ENCODE measurements at places on chromosomes 7 and 10.

GRCh38 chr7:37674531-37674930 lies 9.0 kb upstream of the GPR141 start:
- DNase-seq, result no peak

GRCh38 chr7:129771201-129771927 lies 159.8 kb downstream of the NRF1 start:
- DNase-seq, result no peak

DNA sequence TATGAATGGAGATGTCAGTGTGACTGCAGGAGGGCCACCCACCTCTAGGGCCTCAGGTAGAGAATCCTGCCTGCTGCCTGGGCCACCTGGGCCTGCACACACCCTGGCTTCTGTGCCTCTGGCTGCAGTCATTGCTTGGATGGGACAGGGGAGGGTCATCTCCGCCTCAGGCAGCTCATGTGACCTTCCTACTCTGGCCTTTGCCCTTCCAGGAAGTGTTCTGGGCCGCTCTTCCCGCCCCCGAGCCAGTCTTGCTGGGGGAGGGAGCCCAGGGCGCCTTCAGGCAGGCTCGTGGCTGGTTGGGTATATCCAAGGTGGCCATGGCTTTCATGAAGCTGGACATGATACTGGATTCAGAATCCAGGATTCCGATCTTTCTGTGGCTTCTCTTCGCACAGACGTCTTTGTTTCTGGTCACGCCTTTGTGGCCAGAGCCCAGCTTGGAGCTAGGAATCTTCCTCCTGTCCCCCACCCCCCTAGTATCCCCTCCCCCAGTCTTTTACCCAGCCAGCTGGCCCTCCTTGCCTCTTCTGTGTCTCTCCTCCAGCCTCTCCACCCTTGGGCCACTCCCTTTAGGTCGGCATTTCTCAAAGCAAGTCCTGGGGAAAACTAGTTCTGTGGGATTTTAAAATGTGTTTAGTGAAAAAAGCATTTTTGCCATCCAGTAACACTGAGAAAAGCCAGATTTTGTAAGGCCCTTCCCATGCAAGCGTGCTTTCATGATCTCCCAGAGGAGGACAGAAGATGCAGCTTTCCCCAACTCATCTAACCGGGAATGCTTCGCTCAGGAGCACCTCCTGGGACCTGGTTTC lies 119.6 kb downstream of the ZMIZ1 start:
- no peak for DNase-seq

DNA sequence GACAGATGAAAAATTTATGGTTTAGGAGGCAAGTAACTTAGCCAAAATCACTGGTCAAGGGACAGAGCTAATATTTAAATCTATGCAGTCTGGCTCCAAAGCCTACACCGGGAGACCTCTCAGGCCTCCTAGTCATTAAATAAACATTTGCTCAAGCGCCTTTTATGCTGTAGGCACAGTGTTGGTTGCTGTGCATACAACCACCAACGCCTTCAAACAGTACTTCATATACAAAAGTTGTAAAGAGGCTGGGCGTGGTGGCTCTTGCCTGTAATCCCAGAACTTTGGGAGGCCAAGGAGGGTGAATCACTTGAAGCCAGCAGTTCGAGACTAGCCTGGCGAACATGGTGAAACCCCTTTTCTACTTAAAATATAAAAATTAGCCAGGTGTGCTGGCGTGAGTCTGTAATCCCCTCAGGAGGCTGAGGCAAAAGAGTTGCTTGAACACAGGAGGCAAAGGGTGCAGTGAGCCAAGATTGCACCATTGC lies 159.8 kb downstream of the MAGI2 start:
- DNase-seq, result no peak

DNA sequence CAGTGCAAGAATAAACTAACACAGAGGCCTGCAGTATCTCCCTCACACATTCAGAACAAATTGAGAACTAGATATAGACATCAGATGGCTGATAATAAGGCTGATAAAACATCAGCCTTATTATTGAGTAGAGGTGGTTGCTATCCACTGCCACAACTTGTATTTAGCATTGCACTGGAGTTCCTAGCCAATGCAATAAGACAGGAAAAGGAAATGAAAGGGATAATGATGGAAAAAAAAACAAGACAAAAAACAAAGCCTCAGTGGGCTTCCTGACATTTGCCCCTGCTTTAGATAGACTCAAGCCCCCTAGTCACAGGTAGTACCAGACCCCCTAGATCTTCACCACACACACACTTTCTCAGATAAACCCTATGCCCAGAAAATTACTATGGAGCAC lies 33.2 kb upstream of the ELN start:
- DNase-seq, result no peak

DNA sequence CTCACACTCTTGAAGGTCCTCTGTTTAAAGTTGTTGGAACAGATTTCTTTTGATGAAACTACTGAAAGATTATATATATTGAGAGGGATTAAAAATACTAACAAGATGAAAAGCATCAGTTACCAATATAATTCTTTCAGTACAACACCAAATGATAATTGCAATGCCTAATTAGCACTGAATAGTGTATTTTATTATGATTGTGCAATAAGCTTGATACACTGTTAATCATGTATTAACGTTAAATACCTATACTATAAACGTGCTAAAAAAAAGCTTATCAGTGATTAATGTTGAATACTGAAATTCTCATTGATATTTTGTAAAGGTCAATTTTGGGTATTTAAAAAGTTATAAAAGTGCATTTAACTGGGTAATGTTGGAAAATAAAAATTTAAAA lies 61.5 kb downstream of the HIBADH start:
- no peak for DNase-seq

DNA sequence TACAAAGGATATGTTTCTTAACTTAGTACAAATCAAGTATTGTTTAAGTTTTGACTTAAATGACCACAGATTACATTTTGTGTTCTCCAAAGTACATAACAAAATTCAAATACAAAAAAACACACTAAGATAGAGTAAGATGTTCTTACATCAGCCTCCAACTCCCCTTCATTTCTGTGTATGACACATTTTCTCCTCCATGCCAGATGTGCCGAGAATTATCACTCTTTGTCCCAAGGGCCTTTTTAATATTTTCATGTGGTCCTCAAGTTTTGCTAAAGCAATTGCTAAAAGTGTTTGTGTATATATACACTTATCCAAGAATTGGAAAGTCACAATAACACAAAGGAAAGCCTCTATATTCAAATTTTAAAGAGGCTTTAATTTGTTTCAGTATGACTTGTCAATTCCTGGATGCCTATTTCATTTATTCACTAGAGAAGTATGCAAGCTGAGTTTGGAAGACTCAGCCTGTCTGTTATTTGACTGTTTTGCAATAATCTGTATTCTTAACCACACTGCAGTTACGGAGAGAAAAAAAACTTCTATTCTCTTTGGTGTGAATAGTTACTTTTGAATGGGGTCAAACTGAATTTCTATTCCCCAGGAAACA lies 586.4 kb upstream of the SEMA3D start:
- no peak for DNase-seq

DNA sequence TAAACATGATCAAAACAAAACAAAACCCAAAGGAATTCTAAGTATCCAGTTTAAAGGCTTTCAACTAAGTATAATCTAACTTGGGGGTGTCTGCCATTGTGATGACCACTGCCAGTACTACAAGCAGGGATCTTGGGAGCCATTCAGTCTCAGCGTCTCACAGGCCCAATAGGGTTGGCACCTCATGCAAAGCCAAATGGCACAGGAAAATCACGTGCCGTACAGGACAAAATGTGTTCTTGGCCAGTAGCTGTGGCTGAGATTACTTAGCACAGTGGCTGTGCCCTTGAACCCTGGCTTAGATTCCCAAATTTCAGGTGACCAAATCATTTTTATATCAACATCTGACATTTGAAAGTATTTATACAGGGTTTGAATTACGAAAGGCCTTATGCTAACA lies 50.0 kb downstream of the DLD start:
- DNase-seq, result no peak

- no peak for DNase-seq
These were observed 305.7 kb downstream of the ELMO1 start for GRCh38 chr7:37142958-37143357.

DNA sequence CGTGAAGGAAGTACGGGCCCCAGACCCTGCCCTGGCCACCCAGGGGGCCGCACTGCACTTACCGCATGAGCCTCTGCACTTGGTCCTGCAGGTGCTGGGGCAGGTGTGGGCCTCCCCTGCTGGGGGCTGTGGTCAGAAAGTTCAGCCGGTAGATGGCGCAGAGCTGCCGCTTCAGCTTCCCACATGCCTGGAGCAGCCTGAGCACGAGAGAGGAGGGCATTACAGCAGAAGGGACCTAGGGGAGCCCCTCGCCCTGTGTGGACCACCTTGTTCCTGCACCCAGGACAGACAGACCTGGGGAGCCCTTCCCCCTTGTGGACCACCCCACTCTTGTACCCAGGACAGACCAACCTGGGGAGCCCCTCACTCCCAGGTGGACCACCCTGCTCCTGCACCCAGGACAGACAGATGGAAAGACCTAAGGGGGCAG lies 8.7 kb upstream of the PYROXD2 start:
- DNase-seq, result no peak

GRCh38 chr7:55481155-55481554 lies 91.1 kb downstream of the VOPP1 start:
- DNase-seq, result no peak

DNA sequence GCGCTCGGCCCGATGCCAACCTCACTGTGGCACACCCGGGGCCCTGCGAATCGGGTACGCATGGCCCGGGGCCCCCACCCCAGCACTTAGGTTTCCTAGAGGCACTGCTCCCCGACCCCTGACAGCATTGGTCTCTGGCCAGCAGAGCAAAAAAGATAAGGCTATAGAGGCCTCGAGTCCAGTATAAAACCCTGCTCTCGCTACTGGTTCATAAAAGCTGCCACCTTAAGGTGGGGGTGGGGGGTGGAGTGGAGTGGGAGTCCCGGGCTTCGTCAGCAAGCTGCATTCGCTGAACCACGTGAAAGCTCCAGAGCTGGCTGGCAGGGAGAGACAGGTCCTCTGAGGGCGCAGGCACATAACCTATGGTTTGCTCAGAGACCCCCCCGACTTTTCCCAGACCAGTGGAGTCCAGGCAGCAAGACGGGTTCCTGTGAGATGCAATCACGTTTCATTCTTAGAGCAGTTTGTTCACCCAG lies 1.3 kb downstream of the KAZALD1 start:
- no peak for DNase-seq

Data from esophagus squamous epithelium (tissue), 5 donors.